ENCODE measurements at places on chromosomes 5 and 9. TPM values are rescaled to one million over a fixed set of nuclear protein-coding genes. Genes with fewer than 3 reads are reported as not detected.

Gene IL17B
- total RNA-seq = 0.64 TPM

Gene AK8
- total RNA-seq = 1.0 TPM

Gene SHISAL2B
- not detected for total RNA-seq

Gene CNTNAP3
- 23.9 TPM for total RNA-seq

Gene LCN2
- total RNA-seq = 38.5 TPM

Gene TLX3
- not detected for total RNA-seq
